ENCODE measurements at places on chromosomes 2 and 18.

- no peak for DNase-seq
Observed at GRCh38 chr2:128279786-128280157, 38.9 kb downstream of the HS6ST1 start.

DNA sequence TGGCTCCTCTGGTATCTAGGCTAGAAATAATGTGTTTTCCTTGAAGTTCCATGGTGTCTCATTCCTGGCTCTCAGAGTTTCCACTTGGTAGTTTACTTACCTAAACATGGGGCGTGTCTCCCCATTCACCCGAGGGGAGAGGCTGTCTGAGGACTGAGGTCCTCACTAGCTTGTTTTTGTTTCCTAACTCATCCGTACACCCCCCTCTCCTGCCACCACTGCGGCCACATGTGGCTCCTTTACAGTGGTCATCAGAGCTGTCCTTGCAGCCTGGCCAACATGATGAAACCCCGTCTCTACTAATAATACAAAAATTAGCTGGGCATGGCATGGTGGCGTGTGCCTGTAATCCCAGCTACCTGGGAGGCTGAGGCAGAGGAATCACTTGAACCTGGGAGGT is 106.0 kb downstream of the ASAP2 start:
- no peak for DNase-seq

DNA sequence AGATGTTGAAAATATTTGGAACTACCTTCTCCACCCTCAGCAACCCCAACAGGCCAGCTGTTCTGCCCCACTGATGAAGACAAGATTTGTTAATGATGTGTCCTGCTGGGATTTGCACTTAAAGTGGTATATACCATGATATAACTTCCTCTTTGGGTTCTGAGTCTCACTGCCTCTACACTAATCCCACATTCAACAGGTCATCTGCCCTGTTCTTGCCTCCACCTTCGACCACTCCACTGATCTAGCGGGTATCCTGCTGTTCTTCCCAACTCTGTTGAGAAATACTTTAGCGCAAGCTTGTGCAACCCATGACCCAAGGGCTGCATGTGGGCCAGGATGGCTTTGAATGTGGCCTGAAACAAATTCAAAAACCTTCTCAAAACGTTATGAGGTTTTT is 72.7 kb downstream of the LRP1B start:
- no peak for DNase-seq

DNA sequence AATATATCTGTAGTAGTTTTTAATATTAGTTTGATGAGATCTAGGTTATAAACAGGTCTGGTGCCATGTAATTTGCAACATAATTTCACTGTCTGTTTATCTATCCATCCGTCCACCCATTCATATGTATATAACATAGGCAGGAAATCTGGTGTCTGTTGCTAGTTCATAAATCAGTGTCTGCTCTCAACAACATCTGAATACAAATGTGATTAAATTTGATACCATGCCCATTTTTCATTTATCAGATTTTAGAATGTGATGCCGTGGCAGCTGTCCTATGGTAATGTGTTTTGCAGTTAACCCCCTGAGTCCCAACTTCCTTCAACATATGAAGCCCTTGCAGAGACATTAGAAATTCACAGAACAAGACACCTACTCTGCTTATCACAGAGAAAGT is 228.4 kb downstream of the CMPK2 start:
- DNase-seq: no peak

GRCh38 chr2:128591861-128592822 is 273.5 kb upstream of the HS6ST1 start:
- no peak for DNase-seq

DNA sequence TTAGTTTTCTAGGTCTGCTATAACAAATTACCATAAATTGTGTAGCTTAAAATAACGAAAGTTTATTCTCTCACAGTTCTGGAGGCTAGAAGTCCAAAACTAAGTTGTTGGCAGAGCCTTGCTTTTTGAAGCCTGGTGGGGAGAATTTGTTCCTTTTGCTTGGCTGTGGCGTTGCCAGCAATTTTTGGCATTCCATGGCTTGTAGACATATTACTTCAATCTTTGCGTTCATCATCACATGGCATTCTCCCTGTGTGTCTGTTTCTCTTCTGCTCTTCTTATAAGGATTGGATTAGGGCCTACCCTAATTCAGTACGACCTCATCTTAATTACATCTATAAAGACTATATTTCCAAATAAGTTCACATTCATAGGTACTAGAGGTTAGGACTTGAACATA is 217.7 kb downstream of the MBD5 start:
- DNase-seq: no peak

DNA sequence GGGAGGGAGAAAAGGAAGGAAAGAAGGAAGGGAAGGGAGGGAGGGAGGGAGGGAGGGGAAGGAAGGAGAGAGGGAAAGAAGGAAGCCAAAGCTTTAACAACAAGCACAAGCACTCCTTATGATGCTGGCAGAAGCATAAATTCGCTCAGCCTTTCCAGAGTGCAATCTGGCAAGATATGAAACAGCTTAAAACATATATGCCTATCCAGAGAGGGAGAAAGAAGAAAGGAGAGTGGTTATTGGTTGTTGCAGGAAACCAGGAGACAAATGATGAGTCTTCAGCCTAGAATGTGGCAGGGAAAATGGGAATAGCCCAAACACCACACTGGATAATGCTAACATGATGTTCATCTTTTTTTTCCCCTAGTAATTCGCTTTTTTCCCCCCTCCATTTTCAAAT is 64.0 kb downstream of the STPG4 start:
- DNase-seq: no peak

DNA sequence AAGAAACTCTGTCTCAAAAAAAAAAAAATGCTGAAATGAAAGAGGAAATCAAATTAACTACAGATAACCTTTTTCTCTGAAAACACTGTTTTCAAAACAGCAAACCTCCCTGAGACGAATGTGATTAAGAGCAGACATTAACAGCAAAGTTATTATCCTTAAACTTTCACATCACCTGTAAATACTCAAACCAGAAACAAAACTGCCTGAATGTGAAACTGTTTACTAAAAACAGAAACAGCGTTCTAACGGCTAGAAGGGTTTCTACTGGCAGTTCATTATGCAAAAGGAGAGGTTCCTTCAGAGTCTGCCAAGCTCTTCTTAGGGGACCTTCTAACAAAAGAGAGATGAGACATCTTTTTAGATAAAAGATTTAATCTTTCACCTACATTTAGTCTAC is 45.9 kb downstream of the PNO1 start:
- DNase-seq: no peak

GRCh38 chr18:66599190-66599589 is 4.7 kb downstream of the CDH19 start:
- no peak for DNase-seq

GRCh38 chr2:202642567-202642966 is 7.8 kb downstream of the FAM117B start:
- DNase-seq: no peak

- no peak for DNase-seq
Observed at GRCh38 chr2:237408335-237409000, 5.5 kb downstream of the COL6A3 start.

DNA sequence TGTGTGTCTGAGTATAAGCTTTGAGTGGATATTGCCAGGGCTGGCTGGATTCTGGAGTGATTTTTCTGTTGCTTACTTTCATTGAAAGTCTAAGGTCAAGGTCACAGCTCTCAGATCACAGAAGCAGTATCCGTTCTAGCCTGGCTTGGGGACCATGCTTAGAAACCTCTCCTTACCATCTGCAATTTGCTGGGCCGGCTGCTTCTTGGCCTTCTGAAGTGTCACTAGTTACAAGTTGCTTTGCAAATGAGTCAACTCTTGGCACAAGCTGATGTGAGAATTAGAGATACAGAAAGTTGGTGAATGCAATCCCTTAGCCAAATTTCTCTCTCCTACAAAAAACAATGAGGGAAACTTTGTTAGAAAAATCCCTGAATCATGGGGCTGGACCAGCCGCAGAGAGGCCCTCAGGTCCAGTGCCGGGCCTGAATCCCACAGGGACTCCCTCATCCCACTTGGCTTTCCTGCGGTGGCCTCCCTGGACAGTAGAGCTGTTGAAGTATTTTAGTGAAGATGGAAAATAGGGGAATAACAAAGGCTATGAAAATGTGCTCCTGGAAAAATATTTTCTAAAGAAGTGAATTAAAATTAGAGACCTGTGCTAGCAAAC is 92.7 kb upstream of the CNGA3 start:
- no peak for DNase-seq

GRCh38 chr2:226552571-226553285 is 246.9 kb downstream of the IRS1 start:
- DNase-seq: no peak
